ENCODE measurements at places on chromosomes 6 and 20.

GRCh38 chr20:38013887-38014286 lies 19.4 kb downstream of the TTI1 start:
- no peak for DNase-seq

GRCh38 chr6:22281341-22282085 lies 15.3 kb downstream of the PRL start:
- DNase-seq = no peak

GRCh38 chr6:157019115-157019641 lies 242.0 kb downstream of the ARID1B start:
- no peak for DNase-seq

- peak; percentile 21 for DNase-seq
Observed at GRCh38 chr6:100116411-100117194, 122.6 kb upstream of the MCHR2 start.

DNA sequence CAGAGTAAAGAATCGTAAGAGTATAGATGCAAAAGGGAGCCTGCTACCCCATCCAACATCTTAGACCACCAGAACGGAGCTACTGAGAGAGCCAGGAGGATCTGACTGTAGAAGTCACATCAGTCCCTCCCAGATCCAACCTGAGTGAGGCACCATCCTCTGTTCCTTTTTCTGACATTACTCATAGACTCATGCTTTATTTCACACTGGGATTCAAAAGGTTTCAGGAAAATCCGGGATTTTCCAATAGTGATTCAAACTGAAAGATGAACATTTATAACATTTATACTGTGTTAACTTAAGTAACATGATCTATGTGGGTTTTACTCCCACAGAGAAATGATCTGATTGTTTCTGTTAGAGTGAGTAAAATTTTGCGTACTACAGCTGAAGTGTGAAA lies 868.6 kb upstream of the GJE1 start:
- DNase-seq = no peak

DNA sequence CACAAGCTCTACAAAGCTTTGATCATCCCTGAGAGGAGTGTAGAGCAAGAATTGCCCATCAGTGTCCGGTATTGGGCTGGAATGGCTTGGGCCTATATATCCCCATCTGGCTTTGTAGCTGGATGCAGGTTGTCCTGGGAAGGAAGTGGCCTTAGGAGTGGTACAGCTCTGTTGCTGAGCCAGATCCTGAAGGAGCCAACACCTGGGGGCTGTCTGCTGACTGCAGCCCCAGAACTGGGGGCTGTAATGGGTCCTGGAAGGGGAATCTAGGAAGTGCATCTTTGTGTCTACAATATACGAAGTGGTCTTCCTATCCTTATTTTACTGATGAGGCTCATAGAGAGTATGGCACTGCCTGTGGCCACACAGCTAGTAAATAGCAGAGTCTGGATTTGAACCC lies 145.9 kb downstream of the CDC5L start:
- no peak for DNase-seq

DNA sequence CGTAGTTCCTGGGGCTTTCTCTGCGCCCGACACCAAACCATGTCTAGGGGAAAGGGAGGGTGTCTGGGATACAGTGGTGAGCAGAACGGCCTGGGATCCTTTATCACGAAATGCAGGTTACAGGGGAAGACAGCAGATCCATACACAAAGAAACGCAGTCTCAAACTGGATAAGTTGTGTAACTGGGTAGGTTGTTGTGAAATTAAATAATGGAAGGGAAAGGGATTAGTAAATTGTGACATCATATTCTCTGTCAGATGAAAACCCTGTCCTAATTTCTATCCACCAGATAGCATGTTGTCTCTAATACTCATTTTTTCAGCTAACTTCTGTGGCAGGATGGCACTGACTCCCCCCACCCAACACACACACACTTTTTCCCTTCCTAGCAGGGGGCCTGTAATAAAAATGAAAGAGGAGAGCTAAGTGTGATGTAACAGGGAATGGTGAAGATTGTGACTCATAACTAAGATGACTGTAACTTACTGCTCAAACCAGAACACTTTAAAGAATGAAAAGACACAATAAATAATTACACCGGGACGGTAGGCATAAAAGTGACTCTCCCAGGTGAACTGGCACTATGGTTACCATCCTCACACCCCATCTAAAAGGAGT lies 769 bp upstream of the TRPC4AP start:
- DNase-seq = no peak

- no peak for DNase-seq
Observed at GRCh38 chr6:36376742-36377141, 10.7 kb downstream of the ETV7 start.

GRCh38 chr20:4470375-4470774 lies 251.3 kb upstream of the PRND start:
- no peak for DNase-seq

Data from CD4-positive, alpha-beta T cell treated with Interleukin-4 for 1 hour (primary cell).